Stimulated activated CD4-positive, alpha-beta T cell treated with anti-CD3 and anti-CD28 coated beads, Interleukin-1b, Interleukin-23, amount 100 ng/mL, for 1 hour (primary cell): ENCODE measurements at places on chromosomes 4 and X.

DNA sequence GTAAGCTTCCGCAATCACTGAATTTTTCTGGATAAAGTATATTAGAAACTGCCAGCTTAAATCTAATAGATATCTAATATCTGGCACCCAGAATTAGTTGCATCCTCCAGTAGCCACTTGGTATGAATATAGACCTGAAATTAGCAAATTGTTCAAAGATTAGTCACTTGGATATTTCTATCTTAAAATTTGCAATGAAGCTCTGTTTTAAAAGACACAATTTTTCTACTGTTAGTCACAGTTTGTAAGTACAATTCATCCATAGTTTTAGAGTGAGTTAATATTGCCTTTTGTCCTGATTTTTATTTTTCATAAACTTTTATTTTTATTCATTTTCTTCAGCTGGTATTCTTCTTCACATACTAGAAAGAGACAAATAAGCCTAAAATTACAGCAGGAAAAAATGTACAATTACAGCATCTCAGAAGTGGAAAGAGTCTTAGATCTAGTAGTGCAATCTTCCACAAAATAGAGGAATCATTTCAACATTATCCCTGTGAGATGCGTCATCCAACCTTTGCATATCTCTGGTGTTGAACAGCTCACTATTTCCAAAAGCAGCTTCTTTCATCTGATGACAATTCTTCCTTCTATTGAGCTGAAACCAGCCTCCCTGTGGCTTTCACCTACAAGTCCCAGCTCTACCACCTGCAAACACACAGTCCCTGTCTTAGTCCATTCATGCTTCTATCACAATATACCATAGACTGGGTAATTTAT, 190.0 kb upstream of the AR start:
- DNase-seq = no peak

GRCh38 chrX:97524340-97524739, 640.6 kb downstream of the RPA4 start:
- DNase-seq = no peak

- no peak for DNase-seq
Observed at GRCh38 chr4:172850838-172851237, 317.8 kb upstream of the GALNT7 start.

- no peak for DNase-seq
Observed at GRCh38 chr4:112994732-112995464, 54.6 kb upstream of the ANK2 start.

DNA sequence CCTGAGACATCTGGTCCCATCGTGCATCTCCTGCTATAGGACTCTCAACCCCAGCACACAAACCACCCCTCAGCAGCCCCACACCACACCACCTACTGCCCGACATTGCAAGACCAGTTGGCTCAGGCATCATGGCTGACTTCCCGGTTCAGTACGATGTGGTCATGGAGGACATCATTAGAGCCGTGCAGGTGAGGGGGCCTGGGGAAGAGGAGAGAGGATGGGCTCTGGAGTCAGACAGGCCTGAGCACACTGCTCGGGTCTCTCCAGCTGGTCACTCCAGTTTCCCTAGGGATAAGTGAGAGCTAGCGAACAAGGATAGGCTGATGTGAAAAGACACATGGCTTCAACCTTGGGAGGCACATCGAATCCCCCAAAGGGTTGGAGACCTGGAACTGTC, 17.2 kb downstream of the MAGED2 start:
- DNase-seq = no peak

DNA sequence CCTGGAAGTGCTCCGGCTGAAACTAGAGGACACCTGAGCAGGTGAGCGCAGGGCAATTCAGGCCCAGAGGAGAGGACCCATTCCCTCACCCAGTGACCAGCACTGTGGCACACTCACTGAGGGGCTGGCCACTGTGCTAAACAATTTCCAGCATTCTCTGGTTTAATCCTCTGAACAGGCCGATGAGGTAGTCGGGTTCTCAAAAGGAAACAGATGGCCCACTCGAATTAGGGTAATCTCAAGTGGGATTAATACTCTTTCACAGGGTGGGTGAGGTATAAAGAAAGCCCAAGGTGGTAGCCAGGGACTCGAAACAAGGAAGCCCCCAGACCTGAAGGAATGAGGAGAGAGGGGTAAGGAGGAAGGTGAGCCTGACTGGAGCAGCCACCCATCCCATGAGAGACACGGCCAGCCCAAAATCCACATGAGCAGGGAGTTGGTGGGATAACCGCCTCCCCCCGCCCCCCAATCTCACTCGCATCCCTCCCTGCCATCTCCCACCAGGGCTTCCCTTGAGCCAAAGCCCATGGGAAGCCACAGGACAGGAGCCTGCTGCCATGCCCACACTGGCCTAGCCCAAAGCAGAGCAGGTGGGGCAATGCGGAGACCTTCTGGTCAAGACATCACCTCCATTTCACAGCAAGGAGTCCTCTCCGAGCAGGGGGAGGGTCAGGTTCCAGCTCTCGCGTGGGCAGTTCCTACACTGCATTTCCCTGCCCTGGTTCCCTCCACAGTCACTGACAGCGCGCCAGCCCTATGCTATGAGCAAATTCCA, 55.0 kb downstream of the SH3KBP1 start:
- no peak for DNase-seq

- DNase-seq = no peak
Observed at GRCh38 chr4:164613792-164614191, 140.1 kb upstream of the SMIM31 start.

DNA sequence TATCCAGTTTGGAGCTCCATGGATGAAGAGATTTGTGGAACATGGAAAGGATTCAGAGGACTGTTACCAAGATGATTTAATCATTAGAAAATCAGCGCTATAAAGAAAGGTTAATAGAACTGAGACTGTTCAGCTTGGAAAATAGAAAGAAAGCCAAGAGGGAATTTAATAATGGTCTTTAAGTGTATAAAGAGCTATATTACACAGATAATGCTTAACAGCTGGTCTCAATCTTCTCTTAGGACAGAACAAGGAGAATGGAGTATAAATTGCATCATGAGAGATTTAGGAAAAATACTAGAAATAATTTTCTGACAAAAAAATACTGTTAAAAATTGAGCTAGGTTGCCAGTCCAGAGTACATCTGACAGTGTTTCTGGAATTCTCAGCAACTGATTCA, 91.3 kb upstream of the MAGEC2 start:
- no peak for DNase-seq

GRCh38 chr4:28427306-28428085, 1566.9 kb downstream of the STIM2 start:
- no peak for DNase-seq

DNA sequence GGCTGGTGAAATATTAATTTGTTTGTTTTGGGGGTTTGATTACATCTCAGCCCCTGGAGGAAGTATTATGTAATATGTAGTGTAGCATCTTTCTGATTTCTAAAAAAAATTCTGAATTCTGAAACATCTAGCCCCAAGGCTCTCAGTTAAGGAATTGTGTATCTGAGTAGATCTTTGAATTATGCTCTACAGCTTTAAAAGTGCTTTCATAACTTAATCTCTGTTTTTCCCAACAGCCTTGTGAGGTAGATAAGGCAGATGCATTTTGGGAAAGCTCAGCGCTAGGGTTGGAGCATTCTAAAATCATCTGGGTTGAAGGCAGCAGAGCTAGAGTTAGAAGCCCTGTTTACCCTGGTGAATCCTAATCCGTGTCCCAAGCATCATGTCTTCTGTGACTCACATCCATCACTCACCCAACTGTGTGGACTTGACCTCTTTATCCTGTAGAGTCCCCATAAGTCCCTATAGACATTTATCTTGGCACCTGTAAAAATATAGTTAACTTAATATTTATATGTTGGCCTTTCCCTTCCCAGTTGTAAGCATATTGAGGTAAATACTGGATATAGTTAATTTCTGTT, 49.8 kb downstream of the FNIP2 start:
- DNase-seq = no peak

GRCh38 chr4:142404191-142404611, 441.9 kb downstream of the INPP4B start:
- DNase-seq = no peak

DNA sequence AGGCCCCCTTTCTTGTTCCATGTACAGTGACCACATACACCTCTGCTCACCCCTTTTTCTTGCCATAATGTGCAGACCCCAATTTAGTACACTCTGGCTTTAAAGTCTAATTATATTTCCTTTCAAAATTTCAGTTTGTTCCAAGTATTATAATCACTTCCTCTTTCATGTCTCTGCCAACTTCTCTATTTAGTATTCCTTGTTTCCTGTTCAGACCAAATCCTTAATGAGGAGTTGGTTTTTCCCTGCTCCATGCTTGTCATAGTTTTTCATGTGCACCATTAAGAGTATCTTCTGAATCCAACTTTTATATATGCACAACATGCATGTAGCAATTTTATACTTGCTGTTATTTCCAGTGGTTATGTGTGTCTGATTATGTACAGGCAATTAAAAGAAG, 32.3 kb downstream of the USP53 start:
- no peak for DNase-seq

- DNase-seq = no peak
Observed at GRCh38 chr4:112296949-112297880, at the start of gene ALPK1. Gene ALPK1, plus strand, starts transcription at chr4:112297369.

DNA sequence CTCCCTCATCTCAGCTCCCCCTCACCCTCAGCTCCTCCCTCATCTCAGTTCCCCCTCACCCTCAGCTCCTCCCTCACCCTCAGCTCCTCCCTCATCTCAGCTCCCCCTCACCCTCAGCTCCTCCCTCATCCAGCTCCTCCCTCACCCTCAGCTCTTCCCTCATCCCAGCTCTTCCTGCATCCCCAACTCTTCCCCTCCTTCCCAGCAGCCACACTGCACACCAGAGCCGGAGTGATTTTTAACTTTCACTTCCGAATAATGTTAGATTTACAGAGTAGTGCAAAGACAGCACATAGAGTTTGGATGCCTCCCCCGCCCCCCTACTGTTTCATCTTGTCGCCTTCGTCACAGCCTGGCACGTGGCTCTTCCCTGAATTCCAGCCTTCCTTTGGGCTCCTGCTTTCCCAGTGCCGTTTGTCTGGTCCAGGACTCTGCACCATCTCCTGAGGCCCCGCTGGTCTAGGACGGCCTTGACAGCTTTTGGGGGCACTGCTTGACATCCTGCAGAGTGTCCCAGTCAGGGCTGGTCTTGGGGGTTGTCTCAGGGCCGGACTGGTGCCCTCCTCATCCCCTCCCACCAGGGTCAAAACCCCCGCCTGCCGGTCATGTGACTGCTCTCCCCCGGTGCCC, 110.2 kb downstream of the FAM53A start:
- DNase-seq = no peak
